ENCODE measurements at places on chromosomes 2 and 18. TPM values are rescaled to one million over a fixed set of nuclear protein-coding genes. Genes with fewer than 3 reads are reported as not detected.

The LYPD6B gene
- not detected for total RNA-seq

The EPHA4 gene
- total RNA-seq, result 13.9 TPM

The FBXO48 gene
- total RNA-seq, result 0.99 TPM

The SOWAHC gene
- 9.3 TPM for total RNA-seq

The PLCL1 gene
- 12.4 TPM for total RNA-seq

The TLX2 gene
- total RNA-seq, result not detected

The ANKRD30BL gene
- total RNA-seq, result 0.16 TPM

The DNAH7 gene
- total RNA-seq, result 2.6 TPM

The FAP gene
- total RNA-seq, result 150 TPM

The OSR1 gene
- 117 TPM for total RNA-seq

The SPHKAP gene
- total RNA-seq, result not detected

The NBEAL1 gene
- total RNA-seq, result 38.3 TPM

The ACVR2A gene
- 42.9 TPM for total RNA-seq

The DSC1 gene
- 0.25 TPM for total RNA-seq

Measured in fibroblast of the aortic adventitia (primary cell).